GF-D8 (cell line): ENCODE measurements at places on chromosomes 2 and 18.

GRCh38 chr2:222518570-222519381 lies 94.4 kb downstream of the SGPP2 start:
- DNase-seq = no peak

DNA sequence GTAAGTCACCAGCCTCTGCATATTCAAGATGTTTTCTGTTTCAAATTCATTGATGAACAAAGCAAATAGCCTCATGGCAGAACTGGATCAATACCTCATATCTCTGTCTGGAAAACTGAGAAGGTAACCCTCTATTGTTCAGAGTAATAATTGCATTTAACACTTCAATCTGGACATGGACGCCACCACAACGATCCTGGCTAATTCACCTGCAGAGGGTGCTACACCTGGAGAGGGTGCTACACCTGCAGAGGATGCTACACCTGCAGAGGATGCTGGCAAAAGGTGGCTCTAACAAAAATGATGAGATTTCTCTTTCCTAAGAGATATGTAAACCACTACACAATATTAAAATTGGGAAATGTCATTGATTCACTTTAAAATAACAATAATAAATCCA lies 183.1 kb upstream of the HNRNPA3 start:
- no peak for DNase-seq

GRCh38 chr18:58922995-58923394 lies 58.3 kb downstream of the ZNF532 start:
- DNase-seq = no peak

DNA sequence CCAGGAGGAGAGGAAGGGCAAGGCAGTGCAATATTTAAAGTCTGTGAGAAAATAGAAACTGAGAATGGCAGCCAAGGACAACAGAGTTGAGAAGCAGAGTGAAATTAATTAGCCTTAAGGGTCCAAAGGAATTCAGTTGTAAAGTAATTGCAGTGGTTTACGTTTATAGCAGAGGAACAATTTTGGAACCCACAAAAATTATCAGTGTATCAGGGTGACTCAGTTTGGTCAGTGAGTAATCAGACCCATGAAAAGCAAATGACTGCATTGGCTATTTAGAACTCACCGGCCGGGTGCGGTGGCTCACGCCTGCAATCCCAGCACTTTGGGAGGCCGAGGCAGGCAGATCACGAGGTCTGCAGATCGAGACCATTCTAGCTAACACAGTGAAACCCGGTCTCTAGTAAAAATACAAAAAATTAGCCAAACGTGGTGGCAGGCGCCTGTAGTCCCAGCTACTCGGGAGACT lies 245.8 kb upstream of the SLC39A10 start:
- DNase-seq = no peak

- no peak for DNase-seq
Measured at GRCh38 chr2:27800856-27801255, 29.3 kb downstream of the MRPL33 start.

GRCh38 chr18:48616484-48617255 lies 77.8 kb downstream of the CTIF start:
- no peak for DNase-seq

- DNase-seq = no peak
Measured at GRCh38 chr18:25052511-25052921, 299.4 kb downstream of the ZNF521 start.

DNA sequence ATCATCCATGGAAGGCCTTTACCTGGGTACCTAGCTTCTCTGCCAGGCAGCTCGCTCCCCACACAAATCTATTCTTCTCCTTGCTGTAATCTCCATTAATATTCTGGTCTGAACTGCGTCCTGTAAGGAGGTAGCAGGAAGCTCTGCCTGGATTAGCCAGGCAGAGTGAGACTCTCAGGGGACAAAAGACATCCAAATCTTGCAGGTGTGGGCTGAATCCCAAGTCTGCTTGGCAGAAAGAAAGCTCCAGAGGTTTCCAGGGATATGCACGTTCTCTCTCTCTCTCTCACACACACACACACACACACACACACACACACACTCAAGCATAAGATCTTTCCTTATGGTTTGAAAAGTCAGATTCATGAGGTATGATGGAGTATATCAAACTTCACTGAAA lies 66.5 kb downstream of the THNSL2 start:
- no peak for DNase-seq
